ENCODE measurements at places on chromosomes 5 and 9.

DNA sequence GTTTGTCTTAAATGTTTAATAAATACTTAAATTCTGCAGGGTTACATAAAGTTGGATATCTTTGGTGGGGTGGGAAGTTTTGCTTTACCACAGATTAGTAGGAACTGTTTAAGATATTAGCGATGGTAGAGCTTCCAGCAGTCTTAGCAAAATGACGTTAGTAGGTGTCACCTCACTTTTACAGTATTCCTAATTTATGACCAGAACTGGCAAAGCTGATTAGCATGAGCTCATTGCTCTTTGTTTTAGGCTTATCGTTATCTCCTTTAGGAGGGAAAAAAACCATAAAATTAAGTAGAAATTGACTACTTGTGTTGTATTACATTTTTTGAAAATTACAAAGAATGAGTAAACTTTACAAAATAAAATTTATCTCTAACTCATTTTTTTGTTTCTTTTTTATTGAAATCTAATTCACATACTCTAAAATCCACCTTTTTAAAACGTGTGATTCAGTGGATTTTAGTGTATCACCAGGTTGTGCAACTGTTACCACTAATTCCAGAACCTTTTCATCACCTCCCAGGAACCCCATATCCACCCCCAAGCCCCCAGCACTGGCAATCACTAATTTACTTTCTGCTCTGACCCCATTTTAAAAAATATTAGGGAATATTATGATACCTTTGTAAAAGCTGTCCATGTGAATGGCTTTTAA lies 129.5 kb downstream of the TRIO start:
- DNase-seq: peak; percentile 78

DNA sequence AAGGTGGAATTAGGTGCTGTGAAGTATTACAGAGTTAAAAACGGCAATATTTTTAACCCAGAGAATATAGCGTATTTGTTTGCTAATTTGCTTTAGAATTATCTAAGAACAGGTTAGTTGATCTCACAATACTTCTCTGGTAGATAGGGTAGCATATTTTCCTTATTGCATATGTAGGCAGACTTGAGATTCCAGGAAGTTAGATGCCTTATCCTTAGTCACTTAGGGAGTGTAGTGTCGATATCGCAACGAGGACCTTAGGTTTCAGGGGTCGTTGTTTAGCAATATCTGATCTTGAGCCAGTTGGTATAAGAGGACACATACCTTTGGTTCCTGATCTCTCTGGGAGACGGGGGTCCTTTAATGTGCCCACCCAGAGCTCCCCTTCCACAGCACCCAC lies 28.5 kb upstream of the IL6ST start:
- no peak for DNase-seq

GRCh38 chr5:35120715-35121114 lies 73.0 kb upstream of the AGXT2 start:
- DNase-seq: no peak

- DNase-seq: no peak
Measured at GRCh38 chr9:126395439-126396212, 69.0 kb downstream of the MVB12B start.

DNA sequence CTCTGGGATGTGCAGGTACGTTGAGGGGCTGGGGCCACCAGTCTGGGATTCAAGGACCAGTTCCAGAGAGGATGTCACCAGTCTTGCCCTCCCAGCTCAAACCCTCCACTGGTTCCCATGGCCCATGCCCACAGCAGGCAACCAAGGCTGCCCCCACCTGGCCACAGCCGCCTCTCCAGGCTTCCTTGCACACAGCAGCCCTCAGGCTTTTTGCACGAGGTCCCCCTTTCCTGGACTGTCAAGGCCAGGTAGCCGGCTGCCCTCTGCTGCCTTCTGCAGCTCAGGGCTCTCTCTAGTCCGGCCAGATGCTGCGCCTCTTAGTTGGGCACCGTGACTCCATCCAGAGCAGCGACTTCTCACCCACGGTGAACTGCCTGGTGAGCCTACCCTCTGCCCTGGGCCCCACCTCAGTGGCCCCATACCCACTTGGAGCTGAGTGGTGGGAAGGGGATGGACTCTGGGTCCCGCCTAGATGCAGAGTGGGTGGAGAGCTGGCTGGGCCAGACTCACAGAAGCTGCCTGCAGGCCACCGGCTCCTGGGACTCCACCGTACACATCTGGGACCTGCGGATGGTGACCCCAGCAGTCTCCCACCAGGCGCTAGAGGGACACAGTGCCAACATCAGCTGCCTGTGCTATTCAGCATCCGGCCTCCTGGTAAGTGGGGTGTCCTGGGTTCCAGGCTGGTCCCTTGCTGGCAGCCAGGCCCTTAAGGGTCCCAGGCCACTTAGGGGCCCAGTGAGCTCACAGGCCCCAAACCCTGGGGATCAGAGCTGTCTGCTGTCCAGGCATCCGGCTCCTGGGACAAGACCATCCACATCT lies 2.9 kb downstream of the WDR38 start:
- no peak for DNase-seq

- DNase-seq: no peak
Measured at GRCh38 chr9:72415163-72415562, 50.2 kb upstream of the ZFAND5 start.

DNA sequence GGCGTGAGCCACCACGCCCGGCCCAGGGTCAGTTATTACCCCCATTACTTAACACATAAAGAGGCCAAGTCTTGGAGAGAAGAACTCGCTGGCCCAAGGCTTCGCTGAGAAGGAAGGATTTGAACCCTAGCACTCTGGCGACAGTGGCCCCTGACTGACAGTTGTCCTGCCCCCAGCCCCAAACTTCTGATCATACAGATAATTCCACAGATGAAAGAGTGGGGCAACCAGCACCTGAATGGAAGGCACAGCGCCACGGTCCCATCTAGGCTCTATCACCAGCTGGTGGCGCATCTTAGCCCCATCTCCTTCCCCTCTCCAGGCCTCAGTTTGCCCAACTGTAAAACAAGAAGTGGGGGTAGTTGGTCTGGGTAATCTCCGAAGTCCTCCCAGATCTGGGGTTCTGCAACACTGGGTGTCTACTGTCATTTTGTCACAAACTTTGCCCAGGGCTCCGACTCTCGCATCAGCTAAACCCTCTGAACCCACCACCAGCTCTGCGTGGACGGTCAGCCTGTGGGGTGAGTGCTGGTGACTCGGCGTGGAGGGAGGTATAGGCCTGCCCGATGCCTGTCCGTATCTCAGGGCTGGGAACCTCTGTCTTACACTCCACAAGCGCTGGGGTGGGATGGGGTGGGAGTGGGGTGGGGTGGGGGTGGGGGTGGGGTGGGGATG lies 209.3 kb downstream of the C9orf50 start:
- no peak for DNase-seq

GRCh38 chr9:134631881-134632280 lies 9.7 kb upstream of the COL5A1 start:
- DNase-seq: no peak

DNA sequence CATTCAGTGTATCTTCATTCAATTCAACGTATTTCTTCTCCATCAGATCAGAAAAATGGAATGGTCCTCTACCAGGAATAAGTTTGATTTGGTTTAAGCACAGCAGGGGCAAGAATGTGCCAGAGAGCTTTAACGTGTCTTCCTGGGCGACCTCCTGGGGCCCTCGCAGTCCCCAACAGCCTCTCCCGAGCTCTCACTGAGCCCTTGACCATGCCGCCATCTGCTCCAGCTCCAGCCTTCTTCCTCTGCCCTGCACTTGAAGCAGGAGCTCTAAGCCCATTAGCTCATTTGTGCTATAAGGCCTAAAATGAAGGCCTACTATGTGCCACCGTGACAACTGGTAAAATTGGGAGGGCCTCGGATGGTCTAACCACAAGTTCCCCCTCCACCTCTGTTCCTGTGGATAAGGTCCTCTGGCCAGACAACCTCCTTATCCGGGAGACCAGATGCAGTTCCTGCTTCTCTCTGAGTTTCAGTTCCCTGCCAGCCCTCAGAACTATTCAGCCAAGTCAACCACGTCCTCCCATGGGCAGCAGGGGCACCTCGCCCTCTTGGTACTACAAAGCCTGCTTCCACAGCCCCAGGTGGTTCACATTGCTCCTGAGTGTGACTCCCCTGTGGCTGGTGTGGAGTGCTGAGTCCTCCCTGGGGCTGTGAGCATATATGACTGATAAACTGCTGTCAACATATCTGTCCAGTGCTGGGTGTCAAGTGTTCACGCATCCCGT lies 35.8 kb downstream of the C5orf15 start:
- no peak for DNase-seq

- DNase-seq: no peak
Measured at GRCh38 chr9:76626980-76627379, 137.3 kb upstream of the PCA3 start.

GRCh38 chr9:34254966-34255825 lies 73.9 kb downstream of the KIF24 start:
- DNase-seq: no peak

- no peak for DNase-seq
Measured at GRCh38 chr5:154163327-154164248, 26.9 kb upstream of the GALNT10 start.

GRCh38 chr9:102000956-102001355 lies 262.5 kb upstream of the GRIN3A start:
- DNase-seq: no peak

- no peak for DNase-seq
Measured at GRCh38 chr9:98484162-98484561, 224.6 kb downstream of the GABBR2 start.

GRCh38 chr5:6527749-6528455 lies 79.2 kb downstream of the UBE2QL1 start:
- no peak for DNase-seq

- peak; percentile 53 for DNase-seq
Measured at GRCh38 chr5:176716320-176716719, 69.0 kb downstream of the TSPAN17 start.

DNA sequence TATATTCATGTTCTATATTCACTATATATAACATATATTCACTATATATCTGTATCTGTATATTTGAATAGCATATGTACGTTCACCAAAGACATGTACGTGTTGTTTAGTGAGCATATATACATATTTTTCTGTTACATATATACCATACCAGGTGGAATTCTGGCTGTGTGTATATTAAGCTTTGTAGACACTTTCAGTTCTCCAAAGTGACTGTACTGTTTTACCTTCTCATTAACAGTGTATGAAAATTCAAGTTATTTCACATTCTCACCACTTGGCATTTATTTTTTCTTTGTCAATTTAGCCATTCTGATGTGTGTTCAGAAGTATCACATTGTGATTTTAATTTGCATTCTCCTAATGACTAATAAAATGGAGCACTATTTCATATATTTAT lies 52.2 kb downstream of the DROSHA start:
- DNase-seq: no peak

DNA sequence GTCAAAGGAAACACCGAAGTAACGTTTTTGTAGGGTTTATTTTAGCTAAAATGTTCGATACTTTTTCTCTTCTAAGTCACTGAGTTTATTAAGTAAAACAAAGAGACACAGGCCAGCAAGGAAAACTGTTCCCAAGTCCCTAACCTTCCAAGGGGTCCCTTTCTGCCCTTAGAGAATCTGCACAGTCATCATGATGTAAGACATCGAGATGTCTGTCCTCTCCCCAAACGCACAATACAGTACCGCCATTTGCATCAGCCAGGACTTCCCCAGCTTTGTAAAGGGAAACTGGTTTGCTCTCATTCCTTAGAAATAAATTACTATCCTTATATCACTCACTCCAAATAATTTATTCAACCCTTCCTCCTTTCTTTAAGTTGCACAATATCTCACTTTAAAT lies 89.3 kb downstream of the MARCHF11 start:
- no peak for DNase-seq
